Fibroblast of villous mesenchyme (primary cell): ENCODE measurements at places on chromosomes 1 and 21. TPM values are rescaled to one million over a fixed set of nuclear protein-coding genes. Genes with fewer than 3 reads are reported as not detected.

GRCh38 chr1:844472-845026 lies 79.2 kb upstream of the SAMD11 start:
- no peak for DNase-seq

GRCh38 chr1:94741510-94741909 lies 78.6 kb upstream of the SLC44A3 start:
- peak; percentile 45 for DNase-seq

Gene EFNA3
- total RNA-seq = 0.32 and 0.43 TPM in 2 replicates

Gene SPATA46
- not detected in 2 replicates for total RNA-seq
